Lower lobe of right lung (tissue), 2 donors: ENCODE measurements at places on chromosomes 16 and 17. TPM values are rescaled to one million over a fixed set of nuclear protein-coding genes. Genes with fewer than 3 reads are reported as not detected.
A peak's percentile ranks its signal among the peaks of the same experiment; 100 is the strongest.

DNA sequence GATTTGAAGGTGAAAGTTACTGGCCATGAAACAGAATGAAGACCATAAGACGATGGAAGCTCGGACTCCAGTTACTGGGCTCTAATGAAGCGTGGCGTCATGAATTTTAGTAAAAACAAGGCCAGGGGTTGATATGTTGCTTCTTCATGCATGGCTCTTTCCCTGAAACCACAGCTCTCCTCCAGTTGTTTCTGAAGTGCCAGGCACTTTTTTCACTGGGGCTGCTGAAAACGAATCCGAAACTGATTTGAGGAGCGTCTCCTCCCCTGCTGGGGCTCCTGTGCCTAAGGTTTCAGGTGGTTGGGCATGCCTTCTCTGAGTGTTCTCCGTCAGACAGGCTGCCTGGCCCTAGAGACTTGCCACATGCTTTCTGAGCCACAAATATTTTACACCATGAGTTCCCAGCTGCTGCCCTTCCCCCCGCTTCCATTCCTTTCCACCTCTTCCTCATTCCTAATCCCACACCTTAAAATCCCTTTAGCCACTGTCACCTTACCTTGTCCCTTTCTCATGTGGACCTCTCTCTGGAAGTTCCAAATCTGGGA, 3.7 kb upstream of the MYL4 start:
- H3K4me3 ChIP-seq = peak overlapping the region; percentile 10
- DNase-seq = peak; percentile 82
- peak overlapping the region; percentile 80 for H3K27ac ChIP-seq
- H3K4me1 ChIP-seq = peaks cover 26% of the 10 kb centered on the region
- no peaks in the 10 kb centered on the region for H3K27me3 ChIP-seq

DNA sequence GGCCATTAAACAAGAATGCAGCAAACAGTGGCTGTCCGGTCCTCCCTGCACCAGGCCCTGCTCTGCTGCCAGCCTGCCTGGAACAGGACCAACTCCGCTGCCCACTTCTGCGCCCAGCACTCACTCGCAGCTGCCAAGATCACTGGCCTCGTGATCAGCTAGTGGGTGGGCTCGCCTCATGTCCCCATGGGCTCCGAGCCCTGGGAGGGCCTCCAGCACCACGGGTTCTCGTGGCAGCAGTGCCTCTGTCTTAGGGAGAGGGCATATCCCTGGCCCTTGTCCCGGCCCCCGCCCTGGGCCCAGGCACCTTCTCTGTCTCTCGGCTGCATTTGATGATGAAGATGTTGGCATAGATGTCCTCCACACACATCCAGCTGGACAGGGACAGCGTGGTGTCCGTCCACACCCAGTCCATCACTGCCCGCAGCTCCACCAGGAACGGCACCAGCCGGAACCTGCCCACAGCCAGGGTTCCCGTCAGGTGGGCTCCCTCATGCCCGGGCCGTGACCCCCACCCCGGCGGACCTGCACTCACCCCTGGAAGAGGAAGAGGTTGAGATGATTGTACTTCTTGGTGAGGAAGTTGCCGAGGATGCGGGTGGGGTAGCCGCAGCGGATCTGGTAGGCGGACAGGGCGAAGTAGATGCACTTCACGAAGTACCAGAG, 13.1 kb downstream of the CTU2 start:
- no peak overlapping the region for H3K27ac ChIP-seq
- peaks cover 100% of the 10 kb centered on the region for H3K36me3 ChIP-seq
- H3K27me3 ChIP-seq = no peaks in the 10 kb centered on the region
- no peak overlapping the region for H3K4me3 ChIP-seq
- no peaks in the 10 kb centered on the region for H3K4me1 ChIP-seq

DNA sequence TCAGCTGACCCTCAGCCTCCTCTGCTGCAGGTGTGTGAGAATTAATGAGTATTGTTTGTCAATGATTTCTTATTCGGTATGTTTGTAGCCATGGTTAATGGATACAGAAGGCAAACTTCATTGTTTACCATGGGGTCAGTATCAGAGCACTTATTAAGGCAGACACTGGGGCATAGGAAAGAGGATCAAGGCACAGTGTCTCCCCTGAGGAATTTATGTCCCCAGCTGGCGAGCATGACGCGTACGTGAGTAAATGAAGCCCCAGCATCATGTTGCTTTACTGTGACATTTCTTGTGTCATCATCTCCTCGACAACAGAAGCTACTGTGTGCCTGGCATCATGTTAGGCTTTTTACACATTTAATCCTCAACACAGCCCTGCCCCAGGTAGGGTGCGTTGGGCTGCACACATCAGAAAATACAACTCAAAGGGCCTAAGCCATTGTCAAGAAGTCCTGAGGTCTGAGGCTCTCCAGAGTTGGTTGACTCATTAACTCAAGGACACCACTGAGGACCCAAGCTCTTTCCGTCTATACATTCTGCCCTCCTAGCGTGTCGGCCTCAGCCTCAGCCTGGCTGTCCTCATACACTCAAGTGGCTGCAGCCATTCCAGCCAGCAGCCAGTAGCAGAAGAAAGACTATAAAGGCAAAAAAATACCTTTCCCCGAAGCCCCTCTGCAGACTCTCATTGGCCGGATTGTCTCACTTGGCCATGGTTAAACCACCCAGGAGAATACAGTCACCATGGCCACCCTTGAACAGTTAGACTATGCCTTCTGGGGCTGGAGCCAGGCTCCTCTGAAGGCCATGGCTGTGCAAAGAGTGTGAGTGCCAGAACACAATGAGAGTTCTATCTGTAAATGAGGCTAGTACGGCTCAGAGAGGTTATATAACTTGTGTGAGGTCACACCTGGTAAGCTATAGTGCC, 13.9 kb upstream of the ZCCHC14 start:
- DNase-seq = no peak
- H3K4me1 ChIP-seq = peaks cover 16% of the 10 kb centered on the region
- no peak overlapping the region for H3K27ac ChIP-seq
- no peaks in the 10 kb centered on the region for H3K27me3 ChIP-seq
- no peaks in the 10 kb centered on the region for H3K36me3 ChIP-seq

DNA sequence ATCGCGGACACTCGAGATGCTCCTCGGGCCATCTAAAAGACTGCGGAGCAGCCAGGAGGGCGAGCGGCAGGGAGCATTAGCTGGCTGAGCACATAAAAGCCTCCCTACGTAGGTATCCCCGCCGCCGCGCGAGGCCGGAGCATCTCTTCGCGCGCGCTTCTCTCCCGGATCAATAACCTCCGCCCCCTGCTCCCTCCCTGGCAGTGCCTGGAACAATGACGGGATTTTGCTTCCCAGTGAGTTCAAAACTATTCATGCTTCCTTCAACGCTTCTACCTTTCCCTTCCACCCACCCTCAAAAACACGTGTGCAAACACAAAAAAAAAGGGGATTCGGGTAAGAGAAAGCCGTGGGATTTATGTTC, 984 bp downstream of the CENPV start:
- H3K4me1 ChIP-seq = peaks cover 16% of the 10 kb centered on the region
- peaks cover 14% of the 10 kb centered on the region for H3K36me3 ChIP-seq
- DNase-seq = no peak
- H3K4me3 ChIP-seq = peak overlapping the region; percentile 63

DNA sequence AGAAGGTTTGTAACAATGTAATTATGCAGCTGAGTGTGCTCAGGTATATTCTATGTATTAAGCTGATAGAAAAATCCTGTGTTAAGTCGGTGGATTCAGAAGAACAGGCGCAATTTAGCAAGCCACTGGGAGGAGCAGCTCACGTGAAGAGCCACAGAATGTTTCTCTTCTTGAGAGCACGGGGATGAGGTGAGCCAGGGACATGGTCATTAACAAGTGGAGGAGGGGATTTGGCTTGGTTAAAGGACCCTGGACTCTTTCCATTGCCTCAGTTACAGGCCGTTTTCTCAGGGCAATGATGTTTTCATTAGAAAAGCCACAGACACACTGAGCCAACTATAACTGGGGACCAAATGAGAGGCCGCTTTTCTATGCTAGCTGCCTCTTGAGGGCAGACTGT, 178.7 kb downstream of the SNX29 start:
- no peak overlapping the region for H3K4me3 ChIP-seq
- no peaks in the 10 kb centered on the region for H3K4me1 ChIP-seq
- no peaks in the 10 kb centered on the region for H3K27me3 ChIP-seq
- no peak overlapping the region for H3K27ac ChIP-seq
- H3K36me3 ChIP-seq = no peaks in the 10 kb centered on the region

- no peak for DNase-seq
- no peaks in the 10 kb centered on the region for H3K27me3 ChIP-seq
- H3K27ac ChIP-seq = no peak overlapping the region
- H3K4me1 ChIP-seq = peaks cover 4% of the 10 kb centered on the region
- H3K36me3 ChIP-seq = peaks cover 75% of the 10 kb centered on the region
Measured at GRCh38 chr17:41869426-41869825, 4.2 kb upstream of the KLHL11 start.

DNA sequence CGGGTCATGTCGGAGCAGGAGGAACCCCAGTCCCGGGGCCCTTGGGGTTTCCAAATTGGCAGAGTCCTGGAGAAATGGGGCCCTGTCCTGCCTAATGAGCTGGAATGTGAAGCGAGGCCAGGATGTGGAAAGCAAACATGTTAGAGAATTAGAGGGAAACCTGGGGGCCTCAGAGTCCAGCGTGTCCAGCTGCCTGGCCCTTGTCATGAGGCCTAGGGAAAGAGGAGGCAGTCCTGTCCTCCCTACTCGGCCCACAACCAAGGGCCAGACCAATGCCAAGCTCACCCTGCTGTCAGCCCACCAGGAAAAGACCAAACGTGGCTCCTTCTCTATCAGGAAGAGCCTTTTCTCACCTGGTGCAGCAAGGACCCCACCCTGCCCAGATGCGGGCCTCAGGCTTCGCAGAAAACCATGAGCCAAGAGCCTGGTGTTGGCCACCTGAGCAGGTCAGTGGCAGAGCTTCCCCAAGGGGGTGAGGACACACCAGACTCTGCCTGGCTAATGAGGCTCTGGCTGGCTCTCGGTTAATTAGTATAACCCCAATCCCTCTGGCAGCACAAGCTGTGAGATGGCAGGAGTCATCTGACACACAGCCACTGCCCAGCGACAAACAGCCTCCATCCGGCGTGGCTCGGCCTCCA, 10.1 kb downstream of the TEKT5 start:
- H3K4me1 ChIP-seq = peaks cover 7% of the 10 kb centered on the region
- H3K4me3 ChIP-seq = no peak overlapping the region

DNA sequence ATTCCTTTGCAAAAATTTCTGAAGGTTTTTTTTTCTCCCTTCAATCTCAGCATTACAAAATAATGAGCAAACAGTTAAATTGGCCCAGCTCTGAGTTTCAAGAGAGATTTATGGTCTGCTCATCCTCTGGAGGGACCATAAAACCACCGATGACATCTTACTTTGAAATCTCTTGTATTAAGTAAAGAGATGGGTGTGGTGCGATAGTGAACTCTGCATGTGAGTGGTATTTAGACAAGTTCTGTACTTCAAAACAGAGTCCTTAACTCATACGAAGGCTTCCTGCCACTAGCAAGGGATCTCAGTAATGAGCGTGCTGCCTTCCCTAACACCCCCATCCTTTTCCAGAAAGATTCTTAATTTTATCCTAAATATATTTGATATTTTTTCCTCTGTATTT, 2.1 kb downstream of the FAM20A start:
- no peak for DNase-seq
- H3K4me3 ChIP-seq = peak overlapping the region; percentile 75
- H3K36me3 ChIP-seq = no peaks in the 10 kb centered on the region
- H3K27ac ChIP-seq = peak overlapping the region; percentile 80

- peaks cover 45% of the 10 kb centered on the region for H3K4me1 ChIP-seq
- H3K4me3 ChIP-seq = no peak overlapping the region
- no peaks in the 10 kb centered on the region for H3K27me3 ChIP-seq
- no peak overlapping the region for H3K27ac ChIP-seq
Measured at GRCh38 chr17:40562838-40563219, 2.4 kb downstream of the CCR7 start.

DNA sequence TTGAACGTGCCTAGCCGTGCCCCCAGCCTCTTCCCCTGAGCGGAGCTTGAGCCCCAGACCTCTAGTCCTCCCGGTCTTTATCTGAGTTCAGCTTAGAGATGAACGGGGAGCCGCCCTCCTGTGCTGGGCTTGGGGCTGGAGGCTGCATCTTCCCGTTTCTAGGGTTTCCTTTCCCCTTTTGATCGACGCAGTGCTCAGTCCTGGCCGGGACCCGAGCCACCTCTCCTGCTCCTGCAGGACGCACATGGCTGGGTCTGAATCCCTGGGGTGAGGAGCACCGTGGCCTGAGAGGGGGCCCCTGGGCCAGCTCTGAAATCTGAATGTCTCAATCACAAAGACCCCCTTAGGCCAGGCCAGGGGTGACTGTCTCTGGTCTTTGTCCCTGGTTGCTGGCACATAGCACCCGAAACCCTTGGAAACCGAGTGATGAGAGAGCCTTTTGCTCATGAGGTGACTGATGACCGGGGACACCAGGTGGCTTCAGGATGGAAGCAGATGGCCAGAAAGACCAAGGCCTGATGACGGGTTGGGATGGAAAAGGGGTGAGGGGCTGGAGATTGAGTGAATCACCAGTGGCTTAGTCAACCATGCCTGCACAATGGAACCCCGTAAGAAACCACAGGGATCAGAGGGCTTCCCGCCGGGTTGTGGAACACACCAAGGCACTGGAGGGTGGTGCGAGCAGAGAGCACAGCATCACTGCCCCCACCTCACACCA, 724 bp downstream of the GAA start:
- H3K4me3 ChIP-seq = peak overlapping the region; percentile 86
- no peaks in the 10 kb centered on the region for H3K36me3 ChIP-seq
- H3K4me1 ChIP-seq = peaks cover 17% of the 10 kb centered on the region
- no peak for DNase-seq
- H3K27ac ChIP-seq = peak overlapping the region; percentile 89
- no peaks in the 10 kb centered on the region for H3K27me3 ChIP-seq

- H3K27ac ChIP-seq = peak overlapping the region; percentile 58
- no peak for DNase-seq
Measured at GRCh38 chr16:50251375-50252081, 14.8 kb upstream of the ADCY7 start.

DNA sequence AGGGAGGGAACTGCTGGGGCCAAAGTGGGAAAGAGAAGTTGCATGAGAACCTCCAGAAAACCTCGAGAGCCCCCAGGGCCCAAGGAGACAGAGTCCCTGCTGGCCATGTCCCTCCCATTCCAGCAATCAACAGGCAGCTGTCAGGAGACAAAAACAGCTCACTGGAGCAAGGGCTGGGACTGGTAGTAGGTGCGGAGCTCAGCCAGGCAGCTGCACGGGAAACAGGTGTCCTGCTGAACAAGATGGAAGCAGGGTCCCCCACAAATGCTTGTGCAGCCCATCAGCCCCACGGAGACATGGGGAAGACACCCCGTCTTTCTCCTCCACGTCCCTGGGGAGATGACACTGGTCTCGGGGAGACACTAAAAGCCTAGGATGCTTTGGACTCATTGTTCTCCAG, 34.5 kb downstream of the SDK2 start:
- DNase-seq = no peak
- no peaks in the 10 kb centered on the region for H3K36me3 ChIP-seq
- H3K4me3 ChIP-seq = no peak overlapping the region
- H3K27ac ChIP-seq = no peak overlapping the region
- H3K27me3 ChIP-seq = peaks cover 15% of the 10 kb centered on the region

Gene HSD17B2
- 2.9 TPM for total RNA-seq

Gene PRCD
- total RNA-seq = 8.2 TPM

Gene TPSAB1
- total RNA-seq = 103 TPM

Gene TVP23A
- total RNA-seq = 0.24 TPM
